ENCODE measurements at places on chromosomes 12 and 14.
A peak's percentile ranks its signal among the peaks of the same experiment; 100 is the strongest.

DNA sequence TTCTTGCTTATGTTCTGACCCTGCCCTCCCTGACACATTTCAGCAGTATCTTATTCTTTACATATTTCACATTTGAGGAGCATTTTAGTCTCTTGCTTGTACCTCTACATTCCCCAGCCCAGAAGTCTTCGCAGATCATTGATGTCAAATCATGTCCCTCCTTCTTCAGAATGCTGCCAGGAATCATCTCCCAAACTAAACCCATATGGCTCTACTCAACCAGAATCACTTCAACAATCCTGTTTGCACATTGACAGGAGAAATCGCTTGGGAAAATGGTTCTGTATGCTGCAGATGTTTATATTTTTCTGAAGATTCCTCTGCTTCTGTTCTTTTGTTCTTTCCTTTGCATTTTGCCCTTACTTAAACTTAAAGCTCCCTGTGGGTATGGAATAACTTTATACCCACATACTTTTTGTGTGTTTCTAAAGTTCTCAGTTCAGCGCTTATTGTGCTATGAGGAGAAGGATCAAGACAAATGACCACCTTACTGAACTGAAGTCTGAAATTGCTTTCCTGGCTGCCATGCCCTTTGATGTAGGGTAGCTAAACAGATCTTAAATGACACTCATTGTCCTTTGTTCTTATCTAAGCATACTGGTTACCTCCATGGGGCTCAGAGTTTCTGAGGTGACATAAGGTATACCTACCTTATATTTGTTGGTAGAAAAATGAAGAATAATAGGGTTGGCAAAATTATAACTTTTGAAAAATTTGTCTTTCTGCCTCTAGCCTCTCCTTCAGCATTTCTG lies 134.6 kb downstream of the SLC25A21 start:
- DNase-seq: no peak

GRCh38 chr14:23160924-23161522 lies 22.4 kb downstream of the SLC7A8 start:
- peak; percentile 94 for DNase-seq

GRCh38 chr12:6378709-6379472 lies 3.5 kb upstream of the SCNN1A start:
- no peak for DNase-seq

DNA sequence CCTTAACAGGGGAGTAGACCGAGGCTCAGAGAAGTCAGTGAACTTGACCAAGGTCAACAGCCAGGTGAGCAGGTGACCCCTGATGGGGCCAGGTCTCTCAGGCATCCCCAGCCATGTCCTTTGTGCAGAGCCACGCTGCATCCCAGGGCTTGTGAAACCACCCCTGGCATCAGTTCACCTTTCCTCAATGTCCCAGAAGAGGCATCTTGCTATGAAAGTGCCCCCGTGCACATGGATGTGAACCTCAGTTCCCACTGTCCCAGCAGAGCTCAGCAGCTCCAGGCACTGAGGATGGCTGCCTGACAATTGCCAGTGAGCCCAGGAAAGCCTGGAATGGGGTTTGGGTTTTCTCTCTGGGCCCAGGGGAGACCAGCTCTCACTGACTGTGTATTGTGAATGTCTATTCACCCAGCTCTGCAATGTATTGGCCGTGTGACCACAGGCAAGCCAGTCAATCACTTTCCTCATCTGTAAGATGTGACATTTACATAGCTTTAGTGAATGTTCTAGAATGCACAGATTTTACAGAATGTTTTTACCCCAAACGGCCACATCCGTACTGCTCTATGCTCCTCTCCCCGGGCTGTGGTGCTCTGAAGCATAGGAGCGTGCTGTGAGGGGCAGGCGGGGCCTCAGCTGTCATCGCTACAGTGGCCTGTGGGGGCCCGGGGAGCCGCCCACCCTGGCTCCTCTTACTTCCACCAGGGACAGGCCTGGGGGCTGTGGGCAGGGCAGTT lies 4.9 kb downstream of the CACNA2D4 start:
- DNase-seq: no peak

- no peak for DNase-seq
These were observed 46.8 kb downstream of the GALNT4 start for GRCh38 chr12:89477633-89478279.

DNA sequence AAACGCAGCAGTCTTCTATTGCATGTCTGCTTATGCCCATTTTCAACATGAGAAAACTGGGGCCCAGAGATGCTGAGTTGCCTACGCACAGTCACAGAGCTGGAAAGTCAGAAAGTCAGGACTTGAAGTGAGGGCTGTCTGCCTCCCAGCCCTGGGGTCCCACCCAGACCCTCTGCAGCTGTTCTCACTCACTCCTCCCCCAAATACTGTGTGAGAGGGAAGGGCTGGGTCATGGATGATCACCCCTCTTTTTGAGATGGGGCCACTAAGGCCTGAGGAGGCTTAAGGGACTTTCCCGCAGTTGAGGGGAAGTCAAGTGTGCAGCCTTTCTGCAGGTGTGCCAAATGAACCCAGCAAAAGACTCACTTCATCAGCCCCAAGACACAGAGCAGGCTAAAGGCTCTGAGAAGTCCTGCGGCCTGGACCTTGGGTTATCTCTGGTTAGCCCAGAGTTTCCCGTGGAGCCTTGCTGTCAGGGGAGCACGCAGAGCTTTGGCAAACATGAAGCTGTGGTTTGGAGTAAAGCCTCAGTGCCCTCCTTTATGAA lies 18.7 kb downstream of the DTX1 start:
- no peak for DNase-seq

DNA sequence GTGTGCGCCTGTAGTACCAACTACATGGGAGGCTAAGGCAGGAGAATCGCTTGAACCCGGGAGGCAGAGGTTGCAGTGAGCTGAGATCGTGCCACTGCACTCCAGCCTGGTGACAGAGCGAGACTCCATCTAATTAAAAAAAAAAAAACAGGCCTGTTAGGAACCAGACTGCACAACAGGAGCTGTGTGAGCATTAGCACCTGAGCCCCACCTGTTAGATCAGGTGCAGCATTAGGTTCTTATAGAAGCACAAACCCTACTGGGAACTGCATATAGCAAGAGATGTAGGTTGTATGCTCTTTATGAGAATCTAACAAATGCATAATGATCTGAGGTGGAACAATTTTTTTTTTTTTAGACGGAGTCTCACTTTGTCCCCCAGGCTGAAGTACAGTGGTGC lies 8.6 kb downstream of the ATXN2 start:
- DNase-seq: no peak

GRCh38 chr14:106218174-106218573 lies 691.8 kb downstream of the TMEM121 start:
- DNase-seq: no peak
